Left lobe of liver (tissue), 2 donors: ENCODE measurements at places on chromosomes 1 and 21.
A peak's percentile ranks its signal among the peaks of the same experiment; 100 is the strongest.

DNA sequence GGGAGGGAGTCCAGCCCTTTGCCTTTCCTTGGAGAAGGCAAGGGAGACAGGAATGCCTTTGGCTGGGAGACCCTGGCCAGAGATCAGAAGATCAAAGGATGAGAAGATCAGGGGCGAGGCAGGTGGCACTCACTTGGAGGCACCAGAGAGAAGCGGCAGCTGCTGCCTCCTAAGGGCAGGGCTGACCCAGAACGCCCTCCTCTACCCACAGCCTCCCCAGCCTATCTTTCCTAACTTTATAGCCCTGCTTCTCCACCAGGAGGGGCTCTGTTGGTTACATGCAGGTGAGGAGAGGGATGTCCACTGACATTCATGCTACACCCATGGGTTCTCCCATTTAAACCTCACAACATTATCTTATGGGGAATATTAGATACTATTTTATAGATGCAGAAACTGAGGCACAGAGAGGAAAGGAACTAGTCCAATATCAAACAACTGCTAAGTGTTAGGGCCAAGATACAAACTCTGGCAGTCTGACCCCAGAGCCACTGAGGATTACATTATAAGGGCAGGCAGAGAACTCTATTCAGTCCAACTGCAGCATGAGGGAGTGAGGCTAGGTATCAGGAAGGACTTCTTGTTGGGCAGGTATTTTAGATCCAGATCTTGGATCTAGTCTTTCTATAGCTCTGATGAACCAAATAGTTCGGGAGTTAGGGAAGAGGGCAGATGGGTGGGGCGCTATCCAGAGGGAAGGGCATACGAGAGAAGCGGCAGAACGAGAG, 19.9 kb downstream of the LGR6 start:
- DNase-seq, result no peak

- DNase-seq, result no peak
Measured at GRCh38 chr1:86645851-86646250, 58.5 kb upstream of the SH3GLB1 start.

DNA sequence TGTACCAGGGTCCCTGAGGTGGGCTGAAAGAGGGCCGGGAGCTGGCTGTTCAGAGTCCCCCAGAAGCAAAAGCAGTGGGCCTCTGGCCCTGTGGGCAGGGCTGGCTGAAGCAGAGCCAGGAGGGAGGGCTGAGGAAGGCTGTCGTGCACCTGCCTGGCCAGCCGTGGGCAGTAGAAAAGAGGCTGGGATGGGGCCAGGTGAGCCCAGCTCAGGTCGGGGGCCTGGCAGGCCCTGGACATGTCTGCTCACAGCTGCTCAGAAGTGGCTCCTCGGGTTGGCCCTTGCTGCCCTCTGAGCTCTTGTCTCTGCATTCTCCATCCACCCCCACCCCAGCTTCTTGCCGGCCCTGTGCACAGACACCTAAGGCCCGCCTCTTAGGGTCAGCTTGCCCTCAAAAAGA, 60.0 kb downstream of the TCP10L start:
- no peak for DNase-seq

GRCh38 chr1:217135569-217135915, 412.3 kb upstream of the ESRRG start:
- no peak for DNase-seq

DNA sequence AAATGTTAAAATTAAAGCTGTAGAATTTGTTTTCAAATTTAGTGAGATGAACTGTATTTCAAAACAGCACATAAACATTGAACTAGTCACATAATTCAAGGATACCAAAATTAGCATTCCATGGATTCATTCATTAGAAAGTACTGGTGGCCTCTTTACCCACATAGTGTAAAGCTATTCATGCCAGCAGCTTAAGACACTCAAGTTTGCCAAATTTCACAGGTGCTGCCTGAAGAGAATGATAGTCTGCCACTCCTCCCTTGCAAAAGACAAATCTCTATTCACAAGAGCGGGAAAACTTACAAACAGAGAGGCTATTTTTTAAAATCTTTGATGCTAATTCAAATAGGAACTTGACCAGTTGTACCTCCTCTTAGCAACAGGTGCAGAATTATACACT, 337.0 kb downstream of the BRINP3 start:
- DNase-seq, result no peak

DNA sequence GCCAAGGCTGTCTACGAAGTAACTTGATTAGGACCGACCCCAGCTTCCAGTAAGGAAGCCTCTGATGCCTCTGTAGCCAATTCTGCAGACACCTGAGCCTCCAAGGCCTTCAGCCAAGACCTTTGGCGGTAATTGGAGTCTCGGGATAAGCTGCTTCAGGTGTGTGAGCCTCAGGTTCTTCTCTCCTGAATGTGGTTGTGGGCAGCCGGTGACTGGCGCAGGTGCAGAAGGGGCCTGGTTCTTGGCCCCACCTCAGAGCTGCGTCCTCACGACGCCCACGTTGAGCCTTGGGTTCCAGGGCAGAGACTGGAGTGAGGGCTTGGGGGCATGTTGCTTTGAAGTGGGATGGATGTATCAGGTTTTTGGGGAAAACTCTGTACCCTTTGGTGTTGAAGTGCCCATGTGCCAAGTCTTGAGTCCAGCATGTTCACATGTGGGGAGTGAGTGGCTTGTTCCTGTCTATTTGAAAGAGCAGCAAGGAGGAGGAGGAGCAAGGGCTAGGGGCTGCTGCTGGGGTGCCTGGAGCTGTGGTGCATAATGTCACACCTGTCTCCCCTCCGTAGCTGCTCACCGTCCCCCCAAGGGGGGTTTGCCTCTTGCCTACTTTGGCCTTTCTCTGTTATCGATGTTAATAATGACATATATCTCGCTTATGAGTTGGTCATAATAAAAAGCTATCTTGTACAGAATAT, 1.4 kb downstream of the PSEN2 start:
- no peak for DNase-seq

- DNase-seq, result no peak
Measured at GRCh38 chr21:27346041-27346448, 379.2 kb upstream of the ADAMTS5 start.

- peak; percentile 69 for DNase-seq
Measured at GRCh38 chr1:110053552-110054428, 16.7 kb downstream of the ALX3 start.

- no peak for DNase-seq
Measured at GRCh38 chr1:156947818-156948525, 27.5 kb downstream of the LRRC71 start.

DNA sequence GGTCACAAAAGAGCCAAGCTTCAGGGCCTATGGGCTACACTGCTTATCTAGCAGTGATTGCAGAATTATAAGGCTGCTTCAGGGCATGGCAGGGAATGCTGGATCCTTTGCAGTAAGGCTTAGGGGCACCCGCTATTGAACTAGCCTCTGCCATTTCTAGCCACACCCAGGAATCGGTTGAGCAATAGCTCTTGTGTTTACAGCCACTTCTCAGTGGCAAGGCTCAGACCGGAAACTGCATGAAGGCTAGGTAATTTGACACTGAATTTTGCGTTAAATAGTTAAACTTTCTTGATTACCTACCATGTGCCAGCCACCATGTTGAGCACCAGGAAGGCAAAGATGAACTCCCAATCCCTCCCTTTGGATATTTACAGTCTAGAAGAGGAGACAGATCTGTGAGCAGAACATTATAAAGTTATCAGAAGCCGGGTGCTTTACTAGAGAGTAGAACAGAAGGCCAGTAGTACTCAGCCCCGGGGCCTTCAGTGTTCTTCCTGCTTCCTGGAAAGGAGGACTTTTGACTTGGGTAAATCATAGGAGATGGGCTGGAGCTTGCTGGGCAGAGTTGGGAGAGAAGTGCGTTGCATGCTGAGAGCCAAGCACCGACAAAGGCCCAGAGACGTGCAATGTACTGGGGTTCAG, 98.6 kb upstream of the LPGAT1 start:
- peak; percentile 70 for DNase-seq

- DNase-seq, result no peak
Measured at GRCh38 chr21:27300770-27301169, 333.9 kb upstream of the ADAMTS5 start.

GRCh38 chr1:172671591-172671990, 12.7 kb downstream of the FASLG start:
- DNase-seq, result no peak

GRCh38 chr1:25118546-25118945, 113.8 kb downstream of the SYF2 start:
- DNase-seq, result no peak

DNA sequence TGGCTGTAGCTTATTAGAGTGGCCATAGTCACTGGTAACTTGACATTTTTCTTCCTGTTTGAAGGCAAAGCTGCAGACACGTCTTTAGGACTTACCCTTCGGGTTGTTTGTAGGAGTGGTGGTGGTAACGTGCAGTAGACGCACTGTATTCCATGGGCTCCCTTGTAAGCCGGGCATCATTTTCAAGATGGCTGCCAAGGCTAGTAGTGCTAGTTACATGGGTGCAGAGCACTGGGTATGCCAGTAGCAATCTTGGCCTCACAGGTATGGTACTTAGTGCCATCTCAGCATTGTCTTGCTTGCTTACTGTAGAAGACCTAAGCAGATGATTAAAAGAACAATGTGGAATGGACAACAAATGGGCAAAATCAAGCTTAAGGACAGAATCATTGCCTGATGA, 1.9 kb downstream of the YBX1 start:
- no peak for DNase-seq

DNA sequence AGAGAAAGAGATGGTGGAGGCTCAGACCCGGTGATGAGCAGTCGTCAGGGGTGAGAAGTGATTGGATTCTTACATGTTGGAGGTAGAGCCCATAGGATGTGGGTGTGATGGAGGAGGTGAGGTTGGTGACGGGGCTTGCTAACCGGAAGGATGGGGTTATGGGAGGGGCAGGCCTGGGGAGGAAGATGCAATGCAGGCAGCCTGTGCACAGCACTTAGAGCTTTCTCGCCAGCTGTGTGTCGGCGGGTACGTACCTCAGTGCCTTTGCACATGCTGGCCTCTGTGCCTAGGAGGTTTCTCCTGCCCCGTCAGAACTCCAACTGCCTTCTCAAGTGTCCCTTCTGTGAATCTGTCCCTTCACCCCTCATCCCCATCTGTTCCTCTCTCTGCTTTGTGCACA, 2.9 kb upstream of the BSND start:
- DNase-seq, result no peak

- no peak for DNase-seq
Measured at GRCh38 chr21:42186591-42186990, 32.3 kb upstream of the ABCG1 start.

DNA sequence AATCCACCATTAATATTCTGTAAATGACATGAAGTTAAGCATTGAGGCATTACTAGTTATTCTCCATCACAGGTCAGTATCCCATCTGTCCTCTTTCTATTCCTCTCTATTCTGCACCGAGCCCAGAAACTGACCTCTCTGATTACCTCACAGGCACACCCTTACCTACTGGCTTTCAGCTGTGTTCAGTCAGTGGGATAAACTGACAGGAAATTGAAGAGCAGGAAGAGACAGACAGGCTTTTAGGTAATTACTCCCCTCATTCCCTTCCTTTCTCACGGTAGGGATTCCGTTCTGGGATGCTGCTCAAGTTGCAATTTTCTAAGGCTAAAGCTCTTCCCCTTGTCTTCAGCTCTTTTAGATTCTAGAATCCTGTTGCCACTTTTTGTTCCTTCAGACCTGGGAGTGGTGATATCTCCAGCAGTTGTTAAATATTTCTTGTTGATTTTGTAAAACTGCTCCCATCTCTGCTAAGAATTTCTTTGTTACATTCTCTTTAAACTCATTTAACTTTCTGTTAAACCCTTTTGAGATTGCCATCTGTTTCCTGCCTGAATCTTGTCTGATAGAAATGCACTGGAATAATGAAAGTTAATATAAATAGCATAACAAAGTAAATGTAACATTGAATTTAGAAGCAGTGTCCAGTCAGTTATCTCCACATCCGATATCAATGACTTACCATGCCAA, 1063.4 kb downstream of the PLA2G4A start:
- no peak for DNase-seq

- no peak for DNase-seq
Measured at GRCh38 chr1:59699227-59699847, 115.4 kb upstream of the HOOK1 start.

DNA sequence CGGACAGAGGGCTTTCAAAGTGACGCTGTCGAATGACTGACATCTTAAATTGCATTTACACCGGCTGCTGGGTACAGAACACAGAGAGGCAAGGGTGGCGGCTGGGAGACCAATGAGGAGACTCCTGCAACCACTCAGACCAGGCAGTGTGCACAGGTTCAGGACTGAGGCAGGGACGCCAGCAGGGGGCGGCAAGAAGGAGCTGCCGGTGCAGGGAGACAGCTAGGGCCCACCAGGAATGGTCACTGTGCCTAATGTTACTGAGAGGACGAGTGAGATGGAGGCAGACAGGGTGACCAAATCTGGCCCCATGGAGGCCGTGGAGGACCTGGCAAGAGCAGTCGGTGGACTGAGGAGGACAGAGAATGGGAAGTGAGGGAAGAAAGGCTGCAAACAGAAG, 23.5 kb downstream of the GLIS1 start:
- no peak for DNase-seq

DNA sequence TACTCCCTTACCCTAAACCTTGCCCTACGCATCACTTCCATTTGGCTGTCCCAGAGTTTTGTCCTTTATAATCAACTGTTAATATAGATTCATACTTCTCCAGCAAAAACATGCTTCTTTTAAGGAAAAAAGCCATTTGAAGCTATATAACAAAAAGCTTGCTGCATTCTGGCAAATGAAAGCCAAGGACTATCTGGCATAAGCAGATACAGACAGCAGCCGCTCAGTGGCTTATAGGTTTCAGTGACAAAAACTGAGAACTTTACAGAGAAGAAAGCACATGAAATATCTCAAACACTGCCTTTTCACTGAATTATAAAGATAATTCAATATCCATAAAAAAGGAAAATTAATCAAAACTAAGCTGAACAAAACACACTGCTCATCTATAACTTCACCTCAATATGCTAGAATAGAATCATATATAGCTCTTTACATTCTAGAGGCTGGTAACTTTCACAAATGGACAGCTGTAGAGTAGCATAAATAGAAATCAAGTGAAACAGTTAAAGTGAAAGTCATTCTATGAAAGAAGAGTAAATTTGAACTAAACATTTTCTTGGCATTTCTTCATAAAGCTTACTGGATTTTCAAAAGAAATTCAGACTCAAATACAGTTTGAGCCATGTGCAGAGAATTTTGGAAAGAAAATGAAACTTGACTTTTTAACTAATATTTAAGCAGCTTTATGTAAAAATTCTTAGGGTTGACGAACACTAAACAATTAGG, 19.6 kb downstream of the CDC42BPA start:
- DNase-seq, result no peak

GRCh38 chr1:209249785-209250440, 333.6 kb upstream of the CAMK1G start:
- DNase-seq, result no peak

DNA sequence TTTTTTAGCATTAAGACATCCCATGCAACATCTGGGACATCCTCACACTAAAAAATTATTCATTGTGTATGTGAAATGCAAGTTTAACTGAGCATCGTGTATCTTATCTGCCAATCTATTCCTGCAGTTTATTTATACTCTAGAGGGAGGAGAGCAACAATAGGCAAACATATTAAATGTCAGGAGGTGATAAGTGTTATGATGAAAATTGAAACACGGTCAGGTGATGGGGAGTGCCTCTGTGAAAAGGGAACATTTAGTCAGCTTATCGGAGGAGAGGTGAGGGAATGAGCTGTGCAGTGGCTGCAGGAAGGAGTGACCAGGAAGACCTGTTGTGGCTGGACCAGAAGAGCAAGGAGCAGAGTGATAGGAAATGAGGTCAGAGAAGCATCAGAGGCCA, 775 bp upstream of the EFCAB14 start:
- DNase-seq, result no peak
